Right cardiac atrium (tissue), 5 donors: ENCODE measurements at places on chromosomes 5 and 9. TPM values are rescaled to one million over a fixed set of nuclear protein-coding genes. Genes with fewer than 3 reads are reported as not detected.

DNA sequence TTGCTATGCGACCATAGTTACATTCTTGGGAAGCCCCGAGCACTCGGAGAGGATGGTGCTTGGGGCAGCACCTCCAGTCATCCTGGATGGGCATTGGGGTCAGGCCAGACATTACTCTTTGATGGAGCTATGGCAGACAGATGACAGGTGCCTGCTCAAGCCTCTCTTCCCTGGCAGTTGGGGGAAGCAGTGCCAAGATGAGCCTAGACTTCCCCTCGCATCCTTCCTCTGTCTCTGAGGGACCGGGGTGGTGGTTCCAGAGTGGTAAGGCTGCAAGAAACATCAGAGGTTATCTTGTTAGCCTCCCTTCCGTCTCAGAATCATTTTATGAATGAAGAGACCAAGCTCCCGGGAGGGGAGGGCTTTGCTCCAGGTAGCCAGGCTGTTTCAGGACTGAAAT is 2.8 kb upstream of the HMCN2 start:
- no peak for DNase-seq

DNA sequence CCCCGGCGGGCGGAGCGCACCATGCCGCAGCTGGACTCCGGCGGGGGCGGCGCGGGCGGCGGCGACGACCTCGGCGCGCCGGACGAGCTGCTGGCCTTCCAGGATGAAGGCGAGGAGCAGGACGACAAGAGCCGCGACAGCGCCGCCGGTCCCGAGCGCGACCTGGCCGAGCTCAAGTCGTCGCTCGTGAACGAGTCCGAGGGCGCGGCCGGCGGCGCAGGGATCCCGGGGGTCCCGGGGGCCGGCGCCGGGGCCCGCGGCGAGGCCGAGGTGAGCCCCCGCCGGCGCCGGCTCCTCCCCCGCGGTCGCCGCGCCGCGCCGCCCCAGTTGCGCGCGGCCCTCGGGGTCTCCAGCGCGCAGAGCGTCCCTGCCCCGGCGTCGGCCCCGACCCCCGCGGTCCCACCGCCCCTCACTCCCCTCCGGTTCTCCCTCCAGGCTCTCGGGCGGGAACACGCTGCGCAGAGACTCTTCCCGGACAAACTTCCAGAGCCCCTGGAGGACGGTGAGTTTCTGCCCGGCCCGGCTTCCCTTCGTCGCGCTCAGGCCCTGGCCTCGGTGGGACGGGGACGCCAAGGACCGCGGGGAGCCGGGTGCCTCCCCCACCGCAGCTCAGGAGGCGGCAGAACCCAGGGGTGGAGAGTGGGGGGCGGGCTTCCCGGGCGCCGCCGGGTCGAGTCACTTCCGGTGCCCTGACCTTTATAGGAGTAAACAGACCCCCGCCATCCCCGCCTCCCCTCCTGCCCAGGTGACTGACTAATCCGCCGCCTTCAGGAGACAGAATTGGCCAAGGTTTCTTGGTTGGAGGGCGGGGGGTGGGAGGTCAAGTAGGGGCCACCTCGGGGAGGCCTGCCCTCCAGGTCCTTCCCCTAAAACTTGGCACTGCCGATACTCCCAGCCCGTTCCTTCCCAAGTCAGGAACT is 665 bp downstream of the TCF7 start:
- DNase-seq: no peak

- peak; percentile 71 for DNase-seq
These were observed 4.3 kb upstream of the TIFAB start for GRCh38 chr5:135456238-135457099.

GRCh38 chr5:138514021-138514420 is 29.0 kb downstream of the ETF1 start:
- DNase-seq: no peak

- DNase-seq: no peak
These were observed 78.8 kb downstream of the CSNK1A1 start for GRCh38 chr5:149472399-149472798.

DNA sequence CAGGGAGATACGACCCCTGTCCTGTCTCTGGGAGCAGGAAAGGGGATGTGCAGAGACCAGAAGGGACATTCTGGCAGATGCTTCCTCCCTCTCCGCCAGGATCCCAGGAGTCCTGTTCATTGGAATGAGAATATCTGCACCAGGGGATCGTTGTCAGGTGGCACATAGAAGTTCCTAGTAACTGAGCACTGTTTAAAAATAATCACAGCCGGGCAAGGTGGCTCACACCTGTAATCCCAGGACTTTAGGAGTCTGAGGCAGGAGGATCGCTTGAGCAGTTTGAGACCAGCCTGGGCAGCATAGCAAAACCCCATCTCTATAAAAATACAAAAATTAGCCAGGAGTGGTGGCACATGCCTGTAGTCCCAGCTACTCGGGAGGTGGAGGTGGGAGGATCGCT is 12.3 kb downstream of the SARDH start:
- no peak for DNase-seq

- DNase-seq: no peak
These were observed 13.1 kb upstream of the NCS1 start for GRCh38 chr9:130159057-130159456.

- DNase-seq: no peak
These were observed 509.1 kb downstream of the RASEF start for GRCh38 chr9:82553654-82554366.

DNA sequence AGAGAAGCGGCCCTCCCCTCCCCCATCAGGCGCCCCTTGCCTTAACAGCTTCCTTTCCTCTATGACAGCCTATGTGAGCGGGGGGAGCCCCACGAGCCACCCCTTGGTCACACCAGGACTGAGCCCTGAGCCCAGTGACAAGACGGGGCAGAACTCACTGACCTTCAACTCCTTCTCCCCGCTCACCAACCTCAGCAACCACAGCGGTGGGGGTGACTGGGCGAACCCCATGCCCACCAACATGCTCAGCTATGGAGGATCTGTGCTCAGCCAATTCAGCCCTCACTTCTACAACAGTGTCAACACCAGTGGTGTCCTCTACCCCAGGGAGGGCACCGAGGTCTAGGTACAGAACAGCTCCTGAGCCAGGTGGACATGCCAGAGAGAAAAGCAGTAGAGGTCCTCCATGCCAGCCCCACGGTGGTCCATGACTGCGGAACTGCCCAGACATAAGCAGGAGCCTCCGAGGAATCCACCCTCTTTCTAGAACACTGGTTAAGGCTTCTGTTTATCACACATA is 2.6 kb downstream of the FOXI1 start:
- no peak for DNase-seq

GRCh38 chr9:107780960-107781359 is 291.4 kb upstream of the KLF4 start:
- DNase-seq: no peak

GRCh38 chr9:89684912-89685636 is 80.3 kb downstream of the GADD45G start:
- peak; percentile 58 for DNase-seq

DNA sequence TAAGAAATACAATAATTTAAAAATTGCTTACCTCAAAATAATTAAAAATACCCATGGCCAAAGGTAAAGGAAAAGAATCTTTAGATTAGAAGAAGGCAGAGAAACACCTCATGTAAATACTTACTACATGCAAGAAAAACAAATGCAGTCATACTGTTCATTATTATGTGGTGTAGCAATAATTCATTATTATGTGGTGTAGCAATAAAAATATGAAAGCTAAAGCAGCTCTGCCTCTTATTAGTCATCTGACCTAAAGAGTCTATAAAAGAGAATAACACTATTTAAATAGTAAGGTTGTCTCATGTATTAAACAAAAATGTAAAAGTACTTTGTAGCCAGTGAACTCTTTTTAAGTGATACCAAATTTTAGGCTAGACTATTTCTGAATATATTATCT is 6.6 kb downstream of the DTWD2 start:
- no peak for DNase-seq

DNA sequence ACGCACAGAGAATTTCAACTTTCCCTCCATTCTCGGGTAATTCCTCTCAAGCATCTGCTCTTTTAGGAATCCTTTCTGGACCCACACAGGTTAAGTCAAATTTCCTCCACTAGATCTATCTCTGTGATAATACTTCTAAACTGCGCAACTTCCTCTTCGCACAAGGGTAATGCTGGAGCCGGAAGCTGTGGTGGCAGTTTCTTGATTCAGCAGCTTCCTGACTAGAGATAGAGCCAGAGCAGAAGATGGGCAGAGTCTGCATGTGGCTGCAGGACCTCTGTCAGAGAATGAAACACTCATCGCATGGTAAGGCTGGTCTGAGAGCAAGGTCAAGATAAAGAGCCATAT is 11.1 kb upstream of the CDC42SE2 start:
- DNase-seq: peak; percentile 65

GRCh38 chr5:83029912-83030311 is 47.3 kb downstream of the TMEM167A start:
- DNase-seq: no peak

- no peak for DNase-seq
These were observed 125.6 kb downstream of the NXNL2 start for GRCh38 chr9:88660611-88661010.

DNA sequence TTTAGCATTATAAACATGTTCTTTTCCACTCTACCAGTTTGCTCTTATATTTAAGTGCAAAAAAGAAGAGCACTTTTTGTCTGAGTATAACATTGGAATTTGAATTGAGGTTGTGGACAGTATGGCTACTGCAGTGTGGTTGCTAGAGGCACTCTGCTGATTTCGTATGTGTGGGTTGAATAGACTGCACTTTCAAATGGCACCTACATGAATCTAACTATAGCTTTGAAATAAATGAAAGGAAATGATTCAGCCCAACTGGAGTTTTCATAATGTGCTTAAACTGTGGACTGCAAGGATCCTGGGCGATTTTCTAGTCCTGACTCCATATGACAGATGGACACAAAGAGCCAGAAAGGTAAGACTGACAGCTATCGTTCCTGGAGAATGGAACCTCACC is 657.6 kb upstream of the RIOK2 start:
- no peak for DNase-seq

DNA sequence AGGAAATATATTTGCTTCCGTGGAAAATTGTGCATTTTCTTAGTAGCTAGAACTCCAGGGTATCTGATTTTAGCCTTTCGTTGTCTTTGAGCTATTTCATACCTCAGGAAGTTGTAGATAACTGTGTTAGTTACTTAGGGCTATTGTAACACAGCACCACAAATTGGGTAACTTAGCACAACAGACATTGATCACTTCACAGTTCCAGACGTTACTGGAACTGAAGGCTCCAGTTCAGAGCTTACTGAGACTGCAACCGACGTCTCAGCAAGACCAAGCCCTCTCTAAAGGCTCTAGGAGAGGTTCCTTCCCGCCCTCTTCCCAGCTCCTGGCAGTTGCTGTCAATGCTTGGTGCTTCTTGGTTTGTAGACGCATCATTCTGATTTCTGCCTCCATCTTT is 17.7 kb upstream of the ANKRD33B start:
- DNase-seq: no peak

DNA sequence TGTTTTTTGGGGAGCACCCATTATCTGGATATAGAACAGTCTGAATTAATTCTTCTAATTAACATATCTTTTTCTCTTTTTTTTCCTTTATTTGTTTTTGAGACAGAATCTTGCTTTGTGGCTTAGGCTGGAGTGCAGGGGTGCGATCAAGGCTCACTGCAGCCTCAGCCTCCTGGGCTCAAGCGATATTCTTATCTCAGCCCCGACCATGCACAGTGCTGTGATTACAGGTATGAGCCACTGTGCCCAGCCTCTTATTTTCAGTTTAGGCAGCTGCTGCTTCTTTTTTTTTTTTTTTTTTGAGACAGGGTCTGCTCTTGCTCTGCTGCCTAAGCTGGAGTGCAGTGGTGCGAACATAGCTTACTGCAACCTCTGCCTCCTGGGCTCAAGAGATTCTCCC is 20.2 kb downstream of the UBE2R2 start:
- DNase-seq: no peak

- DNase-seq: no peak
These were observed 52.0 kb downstream of the CFAP77 start for GRCh38 chr9:132461971-132462370.

DNA sequence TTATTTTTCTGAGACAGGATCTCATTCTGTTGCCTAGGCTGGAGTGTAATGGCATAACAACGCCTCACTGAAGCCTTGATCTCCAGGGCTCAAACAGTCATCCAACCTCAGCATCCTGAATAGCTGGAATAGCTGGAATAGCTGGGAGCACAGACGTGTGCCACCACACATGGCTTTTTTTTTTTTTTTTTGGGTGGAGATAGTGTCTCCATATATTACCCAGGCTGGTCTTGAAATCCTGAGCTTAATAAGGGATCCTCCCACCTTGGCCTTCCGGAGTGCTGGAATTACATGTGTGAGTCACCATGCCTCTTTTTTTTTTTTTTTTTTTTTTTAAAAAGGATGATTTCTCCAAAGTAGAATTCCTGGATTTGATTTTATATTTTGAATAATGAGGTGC is 60.7 kb downstream of the NSD1 start:
- DNase-seq: no peak

GRCh38 chr9:112861155-112861554 is 29.5 kb downstream of the SLC46A2 start:
- DNase-seq: no peak

- DNase-seq: no peak
These were observed 10.7 kb downstream of the STK32A start for GRCh38 chr5:147245381-147246165.

- DNase-seq: no peak
These were observed 212.7 kb downstream of the CHSY3 start for GRCh38 chr5:130116972-130117371.

GRCh38 chr5:160399402-160400353 is at the start of gene FAM200C:
FAM200C (minus strand) TSS chr5:160400054; CDS start chr5:160395490, 4,564 bp downstream.
- DNase-seq: peak; percentile 96

GRCh38 chr9:37528652-37529471 is 43.1 kb downstream of the POLR1E start:
- DNase-seq: no peak

GRCh38 chr5:1420211-1421195 is 24.7 kb downstream of the SLC6A3 start:
- DNase-seq: no peak

DNA sequence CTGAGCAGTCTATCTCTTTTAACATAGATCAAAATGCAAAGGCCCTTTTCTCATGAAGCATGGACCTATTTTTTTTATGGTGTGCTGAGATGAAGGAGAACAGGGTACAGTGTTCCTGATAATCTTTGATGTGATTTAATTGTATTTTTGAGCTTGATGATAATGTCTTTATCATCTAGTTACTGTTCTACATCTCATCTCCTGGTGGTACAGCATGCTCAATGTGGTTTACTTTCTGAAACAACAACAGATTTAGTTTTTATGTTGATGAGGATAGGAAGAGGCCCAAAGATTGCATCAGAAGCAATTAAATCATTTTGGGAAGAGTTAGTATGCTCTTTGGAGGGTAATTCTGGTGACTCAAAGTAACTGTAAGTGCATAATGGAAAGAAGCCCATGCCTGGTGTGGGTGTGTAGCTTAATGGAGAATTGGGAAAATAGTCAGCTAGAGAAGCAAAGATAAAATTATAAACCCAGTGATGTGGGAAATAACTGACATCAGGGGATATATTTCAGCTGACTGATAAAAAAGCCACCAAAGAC is 123.0 kb upstream of the KCNN2 start:
- DNase-seq: no peak

GRCh38 chr5:160297004-160297403 is 15.4 kb downstream of the CCNJL start:
- DNase-seq: no peak

- peak; percentile 86 for DNase-seq
These were observed 13.9 kb downstream of the SLC31A2 start for GRCh38 chr9:113164536-113165300.

Gene GEMIN5
- 5.1 TPM for polyA plus RNA-seq

Gene CDKN2A
- 0.32 TPM for polyA plus RNA-seq

Gene LCN12
- polyA plus RNA-seq: 7.0 TPM

Gene SLC6A7
- not detected for polyA plus RNA-seq

Gene ST8SIA4
- 0.84 TPM for polyA plus RNA-seq

Gene GNA14
- 2.5 TPM for polyA plus RNA-seq

Gene PCDHB11
- 0.48 TPM for polyA plus RNA-seq

Gene NR3C1
- polyA plus RNA-seq: 16.5 TPM

Gene INSL4
- not detected for polyA plus RNA-seq

Gene GPR150
- 0.09 TPM for polyA plus RNA-seq

Gene GOLGA1
- 8.7 TPM for polyA plus RNA-seq
